Left ventricle myocardium superior (tissue), 1 donor: ENCODE measurements at places on chromosomes 11 and 22. TPM values are rescaled to one million over a fixed set of nuclear protein-coding genes. Genes with fewer than 3 reads are reported as not detected.

The SPON1 gene
- total RNA-seq: 3.4 TPM

DNA sequence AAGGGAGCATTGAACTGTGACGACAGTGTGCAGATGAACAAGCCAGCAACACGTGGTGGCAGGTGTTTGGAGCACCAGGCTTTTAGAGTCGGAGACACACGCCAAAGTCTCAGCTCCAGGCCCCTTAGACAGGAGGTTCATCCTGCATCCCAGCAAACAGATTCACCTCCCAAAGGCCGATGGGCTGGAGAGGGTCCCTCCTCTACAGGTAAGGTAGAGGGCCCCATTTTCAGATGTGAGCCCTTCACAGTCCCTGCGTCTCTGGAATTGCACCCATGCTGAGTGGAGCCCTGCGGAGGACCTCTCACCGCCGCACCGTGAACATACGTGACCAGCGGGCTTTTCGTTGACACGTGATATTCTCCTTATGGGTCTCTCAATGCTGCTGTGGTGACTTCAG, 109.0 kb upstream of the B3GAT1 start:
- no peak for DNase-seq

- DNase-seq: no peak
Measured at GRCh38 chr11:86952221-86952875, 2.8 kb downstream of the FZD4 start.

- no peak for DNase-seq
Measured at GRCh38 chr11:117223741-117224689, 7.9 kb downstream of the PCSK7 start.
